ENCODE measurements at places on chromosomes 7 and 10.
A peak's percentile ranks its signal among the peaks of the same experiment; 100 is the strongest.

DNA sequence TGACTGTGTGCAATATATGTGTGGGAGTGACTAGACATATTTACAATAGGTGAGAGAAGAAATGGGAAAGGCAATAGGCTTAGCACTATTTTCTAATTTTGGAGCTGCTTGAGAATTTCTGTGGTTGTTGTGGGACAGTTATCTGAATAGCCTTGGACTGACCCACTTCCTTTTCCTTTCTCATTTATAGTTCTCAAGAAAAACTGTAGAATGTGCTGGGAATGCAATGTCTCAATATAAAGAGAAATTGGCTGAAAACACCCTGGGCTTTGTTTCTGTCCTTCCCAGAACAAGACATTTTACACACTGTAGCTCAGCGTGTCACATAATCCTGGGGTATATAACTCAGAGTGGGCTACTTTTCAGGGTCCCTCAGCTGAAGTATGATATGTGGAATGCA is 153.0 kb upstream of the RHOBTB1 start:
- DNase-seq, result no peak

DNA sequence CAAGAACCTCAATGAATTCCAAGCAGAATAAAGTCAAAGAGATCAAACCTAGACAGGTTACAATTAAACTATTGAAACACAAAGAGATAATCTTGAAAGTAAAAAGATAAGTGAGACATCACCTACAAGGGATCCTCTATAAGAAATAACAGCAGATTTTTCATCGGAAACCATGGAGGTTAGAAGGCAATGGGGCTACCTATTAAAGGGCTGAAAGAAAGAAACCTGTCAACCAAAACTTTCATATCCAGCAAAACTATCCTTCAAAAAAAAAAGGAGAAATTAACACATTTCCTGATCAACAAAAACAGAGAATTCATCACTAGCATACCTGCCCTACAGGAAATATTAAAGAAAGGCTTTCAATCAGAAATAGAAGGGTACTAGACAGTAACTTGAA is 244.9 kb downstream of the ARHGAP12 start:
- no peak for DNase-seq

DNA sequence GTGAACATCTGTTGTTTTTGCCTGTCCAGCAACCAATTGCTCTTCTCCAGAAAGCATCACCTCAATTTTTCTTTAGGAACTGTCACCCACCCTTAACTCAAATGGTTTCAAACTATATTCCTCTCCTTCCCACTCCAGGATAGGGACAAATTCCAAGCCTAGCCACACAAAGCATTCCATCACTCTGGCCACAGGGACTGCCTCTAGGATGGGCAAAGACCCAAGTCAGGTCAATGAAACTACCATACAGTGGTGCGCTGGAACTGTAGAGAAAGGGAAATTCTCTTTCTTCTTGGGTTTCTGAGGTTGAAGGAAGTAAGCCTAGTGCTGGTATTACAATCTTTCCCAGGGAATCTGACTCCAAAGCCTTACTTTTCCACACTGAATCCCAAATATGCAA is 3.6 kb downstream of the MICU1 start:
- DNase-seq, result no peak

GRCh38 chr7:139246905-139247304 is 15.9 kb downstream of the UBN2 start:
- DNase-seq, result no peak

DNA sequence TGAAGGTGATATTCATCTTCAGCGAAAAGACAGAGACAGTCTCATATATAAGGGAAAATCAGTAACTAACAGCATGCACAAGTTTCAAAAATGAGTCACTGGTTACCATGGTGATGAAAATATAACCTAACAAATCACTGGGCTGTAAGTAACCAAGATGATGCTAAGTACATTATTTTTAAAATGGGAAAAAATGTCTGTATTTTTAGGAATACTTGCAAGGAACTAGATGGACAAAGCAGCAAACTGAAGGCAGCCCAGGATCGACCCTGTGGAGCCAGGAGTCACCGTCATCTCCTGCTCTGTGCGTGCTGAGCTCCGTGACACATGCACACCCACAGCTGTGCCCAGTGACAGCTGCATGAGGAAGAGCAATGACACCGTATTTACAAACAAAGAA is 137.3 kb downstream of the ELMO1 start:
- peak; percentile 78 for DNase-seq

DNA sequence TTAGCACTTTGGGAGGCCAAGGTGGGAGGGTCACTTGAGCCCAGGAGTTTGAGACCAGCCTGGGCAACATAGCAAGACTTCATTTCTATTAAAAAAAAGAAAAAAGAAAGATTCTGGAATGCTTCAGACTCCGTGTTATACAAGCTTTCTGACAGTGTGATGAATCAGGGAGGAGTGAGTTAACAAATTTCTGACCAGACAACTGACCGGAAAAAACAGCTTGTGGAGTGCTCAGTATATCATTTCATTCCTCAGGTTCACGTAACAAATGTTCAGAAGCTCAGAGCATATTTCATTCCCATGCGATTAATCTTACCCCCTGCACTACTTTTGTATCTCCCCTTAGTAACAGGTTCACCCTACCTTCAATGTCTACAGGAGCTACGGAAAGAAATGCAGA is 28.6 kb upstream of the TNPO3 start:
- no peak for DNase-seq

DNA sequence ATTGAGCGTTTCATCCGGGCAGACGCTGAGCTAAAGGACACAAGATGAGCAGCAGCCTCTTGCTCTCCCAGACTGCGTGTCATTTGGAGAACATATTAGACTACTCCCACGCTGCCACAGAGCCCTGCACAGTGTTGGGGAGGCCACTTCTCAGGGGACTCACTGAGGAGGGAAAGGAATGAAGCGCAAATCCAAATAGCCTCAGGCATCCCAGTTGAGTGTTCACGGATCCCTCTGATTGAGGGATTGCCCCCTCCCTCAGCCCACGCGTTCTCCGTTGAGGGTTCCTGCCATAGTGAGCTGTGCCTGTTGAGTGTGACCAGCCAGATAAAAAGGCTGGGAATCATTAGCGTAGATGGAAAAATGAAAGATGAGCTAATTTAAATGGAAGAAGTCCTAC is 563.4 kb downstream of the ACTR3B start:
- DNase-seq, result no peak

- DNase-seq, result no peak
Observed at GRCh38 chr7:9201928-9202327, 768.5 kb downstream of the NXPH1 start.

DNA sequence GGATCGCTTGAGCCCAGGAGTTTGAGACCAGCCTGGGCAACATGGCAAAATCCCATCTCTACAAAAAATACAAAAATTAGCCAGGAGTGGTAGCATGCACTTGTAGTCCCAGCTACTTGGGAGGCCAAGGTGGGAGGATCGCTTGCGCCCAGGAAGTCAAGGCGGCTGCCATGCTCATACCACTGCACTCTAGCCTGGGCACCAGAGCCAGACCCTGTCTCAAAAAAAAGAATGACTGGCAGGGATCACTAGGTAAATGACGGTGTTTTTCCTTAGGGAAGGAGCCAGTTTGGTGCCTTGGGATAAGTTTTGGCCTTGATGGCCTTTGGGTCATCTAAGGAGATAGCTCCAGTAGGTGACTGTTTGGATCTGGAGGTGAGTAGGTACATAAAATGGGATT is 8.9 kb downstream of the TMEM248 start:
- no peak for DNase-seq

DNA sequence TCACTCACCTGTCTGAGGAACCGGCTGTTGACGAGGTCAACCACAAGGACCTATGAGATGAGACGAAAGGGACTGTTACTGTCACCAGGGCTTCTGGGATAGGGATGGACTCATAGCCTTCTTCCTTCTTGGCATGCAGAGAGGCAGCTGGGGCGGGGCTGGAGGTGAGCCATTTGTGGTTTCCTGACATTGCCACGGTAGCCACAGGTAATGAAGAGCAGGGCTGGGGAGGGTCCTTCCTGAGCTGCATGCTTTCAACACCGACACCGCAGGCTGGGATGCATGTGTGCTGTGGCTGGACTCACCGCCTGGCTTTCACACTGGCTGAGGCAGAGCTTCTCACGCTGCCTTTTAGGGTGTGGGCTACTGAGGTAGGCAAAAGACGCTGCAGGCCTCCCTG is 46.4 kb upstream of the MKRN1 start:
- DNase-seq, result no peak

- no peak for DNase-seq
Observed at GRCh38 chr10:105609451-105609850, 968.4 kb downstream of the SORCS3 start.

DNA sequence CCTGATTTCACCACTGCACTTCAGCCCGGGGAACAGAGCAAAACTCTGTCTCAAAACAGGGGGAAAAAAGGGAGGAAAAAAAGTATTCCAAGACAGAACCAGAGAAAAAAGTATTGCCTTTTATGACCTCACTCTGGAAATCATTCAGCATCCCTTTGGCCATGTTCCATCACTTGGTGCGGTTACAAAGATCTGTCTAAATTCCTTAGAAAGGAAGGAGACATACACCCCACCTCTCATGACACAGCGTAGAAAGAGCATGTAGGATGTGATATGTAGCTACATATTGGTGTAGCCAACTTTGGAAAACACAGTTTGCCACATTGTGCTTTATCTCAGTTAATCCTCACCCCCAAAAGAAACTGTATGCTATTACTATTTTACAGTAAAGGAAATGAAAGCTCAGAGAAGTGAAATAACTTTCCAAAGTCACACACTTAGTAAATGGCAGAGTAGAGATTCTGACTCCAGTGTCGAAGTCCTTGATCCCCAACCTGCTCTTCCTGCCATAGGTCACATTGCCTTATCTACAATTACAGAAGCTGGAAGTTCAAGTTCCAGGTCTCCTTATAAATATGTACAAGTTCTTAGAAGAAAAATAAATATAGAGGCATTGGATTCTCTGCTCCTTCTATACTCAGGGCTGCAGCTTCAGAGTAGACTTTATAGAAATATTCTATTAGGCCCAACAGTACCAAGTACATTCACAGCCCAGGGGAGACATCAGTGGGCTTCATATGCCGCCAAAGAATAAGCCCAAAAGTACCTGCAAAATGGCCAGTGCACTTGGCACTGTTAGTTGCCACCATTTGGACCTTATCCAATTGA is 91.6 kb upstream of the KMT2E start:
- DNase-seq, result no peak

DNA sequence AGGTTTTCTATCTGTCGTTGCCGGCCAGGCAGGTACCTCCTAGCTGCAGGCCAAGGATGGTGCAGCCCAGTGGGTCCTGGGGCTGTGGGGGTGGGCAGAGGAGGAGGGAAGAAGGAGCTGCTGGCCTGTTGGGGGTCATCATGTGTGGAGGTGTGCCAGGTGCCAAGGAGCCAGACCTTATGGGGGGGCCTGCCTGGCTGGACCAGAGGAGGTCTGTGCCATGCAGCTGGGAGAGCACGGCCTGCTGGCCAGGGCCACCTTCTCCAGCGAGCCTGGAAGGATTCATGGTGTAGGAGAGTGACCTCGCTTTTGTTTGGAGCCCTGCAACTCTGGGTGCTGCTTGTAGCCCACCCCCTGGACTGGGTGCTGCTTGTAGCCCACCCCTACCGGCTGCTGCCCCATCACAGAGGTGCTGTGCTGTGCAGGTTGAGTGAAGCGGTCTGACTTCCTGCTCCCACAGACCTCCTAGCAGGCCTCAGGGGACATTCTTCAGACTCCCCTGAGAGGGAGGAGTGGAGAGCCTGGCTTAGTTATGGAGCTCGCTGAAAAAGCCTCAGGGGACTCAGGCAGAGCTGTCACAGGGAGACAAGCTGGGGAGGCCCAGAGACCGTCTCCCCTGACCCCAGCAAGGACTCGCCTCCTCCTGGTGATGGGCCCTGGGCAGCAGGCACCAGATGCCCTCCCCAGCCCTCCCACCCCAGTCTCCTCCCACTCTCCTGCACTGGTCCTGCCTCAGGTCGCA is 67.7 kb upstream of the AQP1 start:
- DNase-seq, result no peak

DNA sequence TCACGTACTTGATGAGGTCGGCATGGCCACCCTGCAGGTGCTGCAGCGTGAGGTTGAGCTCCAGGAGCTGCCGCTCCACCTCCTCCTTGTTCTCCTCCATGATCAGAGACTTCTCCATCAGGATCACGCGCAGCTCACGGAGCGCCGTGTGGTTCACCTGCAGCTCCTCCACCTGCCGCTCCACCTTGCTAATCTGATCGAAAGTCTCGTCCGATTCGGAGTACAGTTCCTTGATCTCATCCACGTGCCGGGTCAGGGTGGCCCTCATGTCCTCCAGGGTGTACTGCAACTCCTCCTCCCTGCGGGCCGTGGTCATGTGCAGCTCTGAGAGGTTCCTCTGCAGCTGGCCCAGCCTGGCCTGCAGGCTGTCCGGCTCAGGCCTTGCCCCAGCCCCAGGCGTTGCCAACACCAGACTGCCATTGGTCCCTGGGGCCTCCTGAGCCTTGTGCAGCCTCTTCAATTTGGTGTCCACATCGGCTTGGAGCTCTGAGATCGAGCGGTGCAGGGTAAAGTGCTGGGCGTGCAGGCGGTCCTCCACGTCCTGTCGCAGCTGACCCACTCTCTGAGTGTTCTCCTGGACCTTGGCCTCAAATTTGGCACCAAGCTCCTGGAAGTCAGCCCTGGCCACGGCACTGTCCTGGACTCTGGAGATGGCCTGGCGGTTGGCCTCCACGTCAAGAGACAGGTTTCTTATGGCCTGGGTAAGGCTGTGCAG is 13.9 kb downstream of the MMRN2 start:
- no peak for DNase-seq

All from inflammatory macrophage treated with lipopolysaccharide for 1 hour (primary cell).